KG1 (cell line): ENCODE measurements at places on chromosomes 12 and 14.

DNA sequence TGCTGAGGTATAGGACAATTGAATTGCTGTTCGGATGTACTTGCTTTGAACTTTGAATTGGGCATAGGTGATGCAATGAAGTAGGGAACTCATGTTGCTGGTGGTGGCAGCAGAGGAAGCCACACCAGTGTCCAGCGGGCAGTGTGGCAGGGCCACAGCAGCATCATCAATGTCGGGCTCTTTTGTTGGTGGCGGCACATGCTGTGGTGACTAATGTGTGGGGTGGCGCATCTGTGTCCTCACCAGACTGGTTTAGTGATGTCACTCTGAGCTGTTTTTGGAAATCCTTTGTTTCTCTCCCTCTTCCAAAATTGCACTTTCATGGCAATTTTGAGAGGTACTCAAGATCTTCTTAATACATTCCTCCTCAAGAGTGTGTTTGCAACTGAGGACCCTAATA, 187.6 kb downstream of the ETNK1 start:
- no peak for DNase-seq

GRCh38 chr12:50555471-50555885, 50.7 kb downstream of the DIP2B start:
- DNase-seq = no peak

GRCh38 chr14:72787841-72788240, 106.1 kb downstream of the DPF3 start:
- DNase-seq = no peak

DNA sequence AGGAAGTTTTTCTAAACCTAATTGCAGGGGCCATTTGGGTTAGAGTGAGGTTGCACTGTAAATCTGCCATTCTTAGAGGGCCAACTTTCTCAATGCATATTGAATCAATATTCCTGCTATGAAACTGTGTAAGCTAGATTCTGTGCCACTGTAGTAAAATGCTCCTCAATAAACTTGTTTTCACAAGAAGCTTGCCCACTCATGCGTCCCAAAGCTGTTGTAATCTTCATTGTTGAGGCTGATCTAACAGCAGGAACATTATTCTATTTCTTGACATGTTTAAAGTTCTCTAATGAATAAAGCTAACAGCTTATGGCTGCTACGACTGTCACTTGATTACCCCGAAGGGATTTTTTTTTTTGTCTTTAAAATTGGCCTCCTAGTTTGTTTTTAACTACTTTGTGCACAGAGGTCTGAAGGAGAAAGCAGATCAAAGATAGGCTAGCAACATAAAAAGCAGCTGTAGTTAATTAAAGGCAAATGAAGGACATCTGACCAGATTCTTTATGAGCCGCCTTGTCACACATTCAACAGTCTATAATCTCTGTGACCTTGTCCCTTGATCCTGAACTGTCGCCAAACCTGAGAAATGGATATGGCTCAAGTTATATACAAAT, 243.7 kb downstream of the PAX9 start:
- DNase-seq = no peak
